ENCODE measurements at places on chromosomes 16 and 17.

GRCh38 chr17:78355701-78356100 is 4.2 kb downstream of the SOCS3 start:
- no peak for DNase-seq

DNA sequence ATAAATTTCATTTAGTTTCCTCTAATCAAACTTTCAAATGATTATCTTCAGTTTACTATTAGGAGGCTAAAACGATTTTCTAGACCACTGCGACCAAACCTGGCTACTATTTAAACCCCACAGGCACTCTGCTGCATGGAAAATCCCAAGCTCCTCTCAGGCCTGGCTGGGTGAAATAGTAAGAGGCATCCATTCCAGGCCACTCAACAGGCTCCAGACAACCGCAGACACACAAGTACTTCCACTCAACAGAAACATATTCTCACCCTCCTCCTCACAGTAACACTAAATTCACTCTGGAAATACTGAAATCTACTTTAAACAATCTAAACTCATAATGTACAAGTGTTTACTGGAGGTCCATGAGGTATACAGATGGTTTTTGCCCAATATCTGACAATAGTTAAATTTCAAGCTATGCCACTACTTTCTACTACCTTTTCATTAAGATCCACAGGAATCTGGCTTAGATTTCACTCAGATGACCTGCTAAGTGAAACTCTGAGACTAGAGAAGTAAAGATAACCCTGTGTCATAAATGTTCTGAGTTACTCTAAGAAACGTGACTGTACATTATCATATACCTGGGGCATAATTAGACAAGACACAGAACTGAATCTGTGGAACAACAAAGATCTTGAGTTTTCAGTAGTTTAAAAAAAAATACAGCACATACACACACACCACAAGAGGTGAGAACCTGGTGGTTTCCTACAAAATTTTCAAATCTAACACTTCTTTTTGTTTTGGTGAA is 10.4 kb downstream of the VPS53 start:
- DNase-seq, result no peak

DNA sequence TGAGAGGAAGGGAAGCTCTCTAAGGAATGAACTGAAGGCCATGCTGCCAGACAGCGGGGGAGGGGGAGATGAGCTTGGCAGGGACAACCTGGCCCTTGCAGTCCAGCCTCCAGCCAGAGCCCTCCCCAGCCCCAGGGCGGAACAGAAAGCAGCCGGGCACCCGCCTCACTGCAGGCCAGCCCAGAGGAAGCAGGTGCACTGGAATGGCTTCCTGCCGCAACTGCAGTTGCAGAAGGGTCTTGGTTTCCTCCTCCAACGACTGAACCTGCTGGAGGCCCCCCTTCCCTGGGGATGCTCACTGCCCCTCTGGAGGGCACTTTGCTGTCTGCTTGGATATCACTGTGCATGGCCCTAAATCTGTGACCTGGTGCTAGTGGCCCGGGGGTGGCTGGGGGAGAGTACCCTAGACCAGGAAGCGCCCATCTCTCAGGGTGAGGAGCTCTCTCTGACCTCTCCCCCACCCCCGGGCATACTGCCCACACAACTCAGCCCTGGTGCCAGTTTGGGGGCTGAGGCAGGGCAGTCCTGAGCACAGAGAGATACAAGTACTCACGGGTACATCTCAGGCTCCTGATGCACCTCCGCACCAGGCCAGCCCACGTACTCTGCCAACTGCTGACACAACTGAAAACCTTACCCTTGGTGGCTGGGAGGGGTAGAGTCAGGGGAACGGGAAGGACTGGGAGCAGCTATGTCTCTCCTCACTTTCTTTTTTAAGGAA is 41.1 kb downstream of the MYO18A start:
- no peak for DNase-seq

- DNase-seq, result no peak
Observed at GRCh38 chr17:37261286-37261685, 114.5 kb upstream of the C17orf78 start.

DNA sequence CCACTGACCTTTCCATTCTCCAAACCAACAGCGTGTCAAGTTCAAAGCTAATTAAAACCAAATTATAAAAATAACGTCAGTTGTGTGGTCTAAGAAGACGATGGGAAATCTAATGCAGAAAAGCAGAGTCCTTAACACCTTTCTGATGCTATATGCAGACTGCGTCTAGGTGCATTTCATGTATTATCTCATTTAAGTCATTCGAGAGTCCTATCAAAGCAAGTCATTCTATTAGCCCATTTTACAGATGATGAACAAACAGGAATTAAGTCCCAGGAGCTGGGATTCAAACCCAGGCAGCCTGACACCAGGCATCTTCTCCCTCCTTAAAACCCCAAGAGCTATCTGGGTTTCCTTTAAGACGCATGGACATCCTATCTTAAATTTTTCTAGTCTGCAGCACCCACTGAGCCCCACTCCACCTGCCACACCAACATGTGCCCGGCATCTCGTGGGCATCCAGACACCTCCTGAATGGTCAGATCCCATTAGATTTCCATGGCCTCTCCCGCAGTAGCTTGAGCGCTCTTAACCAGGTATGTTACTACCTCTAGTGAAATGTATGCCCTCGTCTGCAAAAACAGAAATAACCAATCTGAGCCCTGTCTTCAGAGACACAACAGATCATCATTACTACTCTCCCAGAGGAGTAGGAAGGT is 115.1 kb downstream of the ZFHX3 start:
- DNase-seq, result no peak

DNA sequence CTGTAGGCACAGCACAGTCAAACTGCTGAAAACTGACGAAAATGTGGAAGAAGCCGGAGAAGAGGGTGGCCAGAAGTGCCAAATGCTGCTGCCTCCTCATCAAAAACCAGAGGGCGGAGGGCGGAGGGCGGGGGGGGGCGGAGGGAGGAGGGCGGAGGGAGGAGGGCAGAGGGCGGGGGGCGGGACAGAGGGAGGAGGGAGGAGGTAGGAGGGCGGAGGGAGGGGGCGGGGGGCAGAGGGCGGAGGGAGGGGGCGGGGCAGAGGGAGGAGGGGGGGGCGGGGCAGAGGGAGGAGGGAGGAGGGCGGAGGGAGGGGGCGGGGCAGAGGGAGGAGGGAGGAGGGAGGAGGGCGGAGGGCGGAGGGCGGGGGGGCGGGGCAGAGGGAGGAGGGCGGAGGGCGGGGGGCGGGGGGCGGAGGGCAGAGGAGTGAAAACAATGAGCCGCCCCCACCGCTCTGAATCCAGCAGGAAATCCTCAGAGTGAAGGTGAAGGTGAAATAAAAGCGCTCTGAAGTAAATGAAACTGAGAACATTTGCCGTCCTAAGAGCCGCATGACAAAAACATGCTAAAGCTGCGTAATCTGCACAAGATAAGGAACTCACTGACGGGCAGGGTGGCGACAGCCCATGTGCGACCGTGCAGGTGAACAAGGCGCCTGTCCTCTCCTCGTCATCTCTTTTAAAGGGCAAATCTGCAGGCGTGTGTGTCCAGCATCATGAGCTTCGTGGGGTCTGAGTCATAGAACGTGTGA is 22.6 kb upstream of the CBFA2T3 start:
- no peak for DNase-seq

GRCh38 chr16:78395035-78395434 is 295.6 kb downstream of the WWOX start:
- DNase-seq, result no peak

GRCh38 chr17:57953705-57954396 is 1.4 kb downstream of the CUEDC1 start:
- no peak for DNase-seq

DNA sequence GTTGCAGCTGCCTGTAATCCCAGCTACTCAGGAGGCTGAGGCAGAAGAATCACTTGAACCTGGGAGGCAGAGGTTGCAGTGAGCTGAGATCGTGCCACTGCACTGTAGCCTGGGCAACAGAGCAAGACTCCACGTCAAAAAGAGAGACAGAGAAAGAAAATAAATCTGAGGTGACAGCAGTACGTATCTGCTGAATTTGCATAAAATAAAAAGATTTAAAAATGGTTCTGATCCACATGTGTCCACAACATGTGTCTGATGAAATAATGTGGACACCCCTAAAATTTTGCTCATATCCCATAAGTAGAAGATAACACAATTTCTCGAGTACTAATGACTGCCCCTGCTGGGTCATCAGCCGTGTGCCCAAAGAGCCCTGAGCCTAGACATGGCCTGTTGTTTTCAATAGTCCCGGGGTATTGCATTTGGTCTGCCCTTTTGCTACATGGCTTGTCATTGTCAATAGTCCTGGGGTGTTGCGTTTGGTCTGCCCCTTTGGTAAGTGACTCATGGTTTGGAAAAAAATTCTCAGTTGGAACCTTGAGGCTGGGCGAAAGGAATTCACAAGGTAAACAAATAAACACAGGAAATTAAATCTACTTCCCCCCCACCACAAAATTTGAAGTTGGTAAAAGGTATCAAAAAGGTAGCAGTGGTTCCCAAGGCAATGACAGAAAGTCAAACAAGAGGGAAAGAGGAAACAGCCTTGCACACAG is 434.6 kb upstream of the MAF start:
- no peak for DNase-seq

DNA sequence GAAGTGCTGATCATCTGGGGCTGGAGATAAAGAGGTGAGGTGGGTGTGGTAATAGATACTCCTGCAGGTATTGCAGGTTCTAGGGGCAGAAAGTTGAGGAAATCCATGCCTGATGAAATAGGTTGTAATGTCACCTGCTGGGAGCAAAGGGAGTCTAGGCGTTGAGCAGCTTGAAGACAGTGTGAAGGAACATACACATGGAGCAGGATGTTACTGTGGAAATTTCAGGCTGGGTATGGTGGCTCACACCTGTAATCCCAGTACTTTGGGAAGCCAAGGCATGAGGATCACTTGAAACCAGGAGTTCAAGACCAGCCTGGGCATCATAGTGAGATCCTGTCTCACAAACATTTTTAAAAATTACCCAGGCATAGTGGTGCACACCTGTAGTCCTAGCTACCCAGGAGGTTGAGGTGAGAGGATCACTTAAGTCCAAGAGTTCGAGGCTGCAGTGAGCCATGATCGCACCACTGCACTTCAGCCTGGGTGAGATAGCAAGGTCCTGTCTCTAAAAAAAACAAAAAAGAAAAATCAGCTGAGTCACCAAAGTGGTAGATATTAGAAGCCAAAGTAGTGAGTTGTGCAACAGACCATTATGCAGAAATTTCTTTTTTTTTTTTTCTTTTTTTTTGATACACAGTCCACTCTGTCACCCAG is 9.1 kb upstream of the CRYBA1 start:
- DNase-seq, result no peak

- DNase-seq, result no peak
Observed at GRCh38 chr16:2184346-2184745, 12.1 kb downstream of the CASKIN1 start.

DNA sequence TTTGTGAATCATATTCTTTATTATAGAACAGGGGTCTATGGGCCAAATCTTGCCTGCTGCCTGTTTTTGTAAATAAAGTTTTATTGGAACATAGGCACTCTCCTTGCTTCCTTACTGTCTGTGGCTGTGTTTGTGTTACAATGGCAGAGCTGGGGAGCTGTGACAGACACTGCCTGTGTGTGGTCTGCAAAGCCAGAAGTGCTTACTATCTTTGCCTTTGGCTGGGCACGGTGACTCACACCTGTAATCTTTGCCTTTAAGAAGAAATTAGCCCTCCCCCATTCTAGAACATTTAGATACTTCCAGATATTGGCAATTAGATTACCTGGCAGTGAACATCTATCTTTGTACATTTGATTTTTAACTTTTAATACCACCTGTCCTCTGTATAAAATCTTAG is 308.3 kb downstream of the FOXL1 start:
- DNase-seq, result no peak

DNA sequence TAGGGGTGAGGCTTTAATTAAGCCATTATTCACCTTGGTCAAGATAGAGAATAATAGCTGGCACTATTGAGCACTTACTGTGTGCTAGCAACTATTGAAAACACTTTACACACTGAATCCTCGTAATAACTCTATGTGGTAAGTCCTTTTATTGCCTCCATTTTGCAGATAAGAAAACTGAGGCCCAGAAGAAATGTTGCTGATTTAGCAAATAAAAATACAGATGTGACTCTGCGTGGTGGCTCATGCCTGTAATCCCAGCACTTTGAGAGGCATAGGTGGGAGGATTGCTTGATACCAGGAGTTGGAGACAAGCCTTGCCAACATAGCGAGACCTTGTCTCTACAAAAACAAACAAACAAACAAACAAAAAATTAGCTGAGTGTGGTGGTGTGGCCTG is 19.4 kb downstream of the OTOA start:
- DNase-seq, result no peak

GRCh38 chr16:77775911-77776909 is 12.2 kb upstream of the VAT1L start:
- DNase-seq, result no peak

DNA sequence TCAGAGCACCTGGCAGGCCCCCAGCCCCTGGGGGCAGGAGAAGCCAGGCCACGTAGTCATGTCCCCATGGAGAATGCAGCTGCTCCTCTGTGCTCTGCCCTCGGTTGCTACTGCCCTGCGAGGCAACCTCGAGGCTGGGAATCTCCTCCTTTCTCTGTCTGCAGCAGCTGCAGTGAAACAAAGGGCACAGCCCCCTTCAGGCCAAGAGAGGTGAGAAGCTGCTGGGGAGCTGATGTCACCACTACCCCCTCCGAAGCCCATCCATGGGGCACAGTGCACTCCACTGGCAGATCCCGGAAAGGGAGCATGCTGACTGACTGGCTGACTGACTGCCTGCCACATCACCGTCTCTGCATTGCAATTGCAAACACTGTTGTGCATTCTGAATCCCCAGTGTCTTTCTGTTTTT is 103.7 kb downstream of the GRIN2A start:
- peak; percentile 2 for DNase-seq

DNA sequence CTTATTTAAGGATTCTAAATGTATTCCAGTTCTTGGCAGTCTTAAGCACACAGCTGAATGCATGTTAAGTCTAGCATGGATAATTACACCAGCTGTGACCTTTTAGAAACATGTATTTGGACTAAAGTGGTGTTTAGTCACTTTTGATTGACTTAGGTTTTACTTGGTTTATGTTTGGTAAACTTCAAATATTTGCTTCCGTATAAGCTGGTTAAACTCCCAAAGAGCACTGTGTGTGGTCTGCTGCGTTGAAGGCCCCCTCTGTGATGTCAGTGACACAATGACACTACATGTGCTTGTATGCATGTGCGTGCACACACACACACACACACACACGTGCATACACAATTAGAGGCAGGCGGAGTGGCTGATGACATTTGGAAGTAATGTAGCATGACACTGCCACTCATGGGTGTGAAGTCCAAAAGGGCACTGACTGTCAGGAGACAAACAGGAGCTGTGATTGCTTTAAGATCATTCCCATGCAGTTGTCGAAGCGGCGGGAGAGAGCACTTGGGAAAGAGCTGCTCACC is 156.1 kb upstream of the CDH13 start:
- peak; percentile 8 for DNase-seq

GRCh38 chr17:62672957-62673356 is 45.5 kb downstream of the MRC2 start:
- no peak for DNase-seq

GRCh38 chr17:64423881-64424280 is 25.0 kb upstream of the MILR1 start:
- no peak for DNase-seq

- DNase-seq, result no peak
Observed at GRCh38 chr16:10493276-10493675, 87.1 kb downstream of the EMP2 start.

Data from neural crest cell (in vitro differentiated cells).